ENCODE measurements at places on chromosomes 2 and 18. TPM values are rescaled to one million over a fixed set of nuclear protein-coding genes. Genes with fewer than 3 reads are reported as not detected.

The DCDC2C gene
- not detected for total RNA-seq

The TOGARAM2 gene
- total RNA-seq = 0.47 TPM

The CD207 gene
- total RNA-seq = not detected

The RNF152 gene
- 0.23 TPM for total RNA-seq

The ANKMY1 gene
- 69.7 TPM for total RNA-seq

The C2orf42 gene
- total RNA-seq = 40.3 TPM

The CD8A gene
- total RNA-seq = 273 TPM

The CXCR1 gene
- not detected for total RNA-seq

The ACMSD gene
- not detected for total RNA-seq

The CXCR2 gene
- not detected for total RNA-seq

The RASGRP3 gene
- total RNA-seq = 3.7 TPM

The MALL gene
- 0.88 TPM for total RNA-seq

The HEATR5B gene
- total RNA-seq = 36.6 TPM

The DSG4 gene
- not detected for total RNA-seq

The KCNJ13 gene
- not detected for total RNA-seq

The DOK1 gene
- 21.0 TPM for total RNA-seq

Measured in naive thymus-derived CD8-positive, alpha-beta T cell (primary cell).